ENCODE measurements at places on chromosomes 5 and 9.

GRCh38 chr5:78397831-78398230, 37.4 kb downstream of the SCAMP1 start:
- DNase-seq = no peak

DNA sequence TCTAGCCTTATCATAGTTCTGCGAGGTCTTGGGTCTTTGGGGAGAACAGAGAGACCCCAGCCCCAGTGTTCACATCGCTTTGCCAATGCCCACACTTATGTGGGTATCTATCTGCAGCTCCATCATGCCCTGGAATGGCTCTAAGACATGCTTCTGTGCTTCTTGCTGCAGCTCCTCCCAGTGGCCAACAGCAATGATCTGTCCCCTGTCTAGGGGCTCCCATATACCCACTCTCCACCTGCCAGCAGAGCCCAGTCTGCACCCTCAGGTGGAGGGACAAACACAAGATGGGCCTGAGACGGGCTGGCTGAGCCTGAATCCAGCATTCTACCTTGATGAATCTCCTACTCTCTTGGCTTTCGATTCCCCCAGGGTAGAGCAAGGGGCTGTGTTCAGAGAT, 14.6 kb upstream of the DAP start:
- no peak for DNase-seq

DNA sequence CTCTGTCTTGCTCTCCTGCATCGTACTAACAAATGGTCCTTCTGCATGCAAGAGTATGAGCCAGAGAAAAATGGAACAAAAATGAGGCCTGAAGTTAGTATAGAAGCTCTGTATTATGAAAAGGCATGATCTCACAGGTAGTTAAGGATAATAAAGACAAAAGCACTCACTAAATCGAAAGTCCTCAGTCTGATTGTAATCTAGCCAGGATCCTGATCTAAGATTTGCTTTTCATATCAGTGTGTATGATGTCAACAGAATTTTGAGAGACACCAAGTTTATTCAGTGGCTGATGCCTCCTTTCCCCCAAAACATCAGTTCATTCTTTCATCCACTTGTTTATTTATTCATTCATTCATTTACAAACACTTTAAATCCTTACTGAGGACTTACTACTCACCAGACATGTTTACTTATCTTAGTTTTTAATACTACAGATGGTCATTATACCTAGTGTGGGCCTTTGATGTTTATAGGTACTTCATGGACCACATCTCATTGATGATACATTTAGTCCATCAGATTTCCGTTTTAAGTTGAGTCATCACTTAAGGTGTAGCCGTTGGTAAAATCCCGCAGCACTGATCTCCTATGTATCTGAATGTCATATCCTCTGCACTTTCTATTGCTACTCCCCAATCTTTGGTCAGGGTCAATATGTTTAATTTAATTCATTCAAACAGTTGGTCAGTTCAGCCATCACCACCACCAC, 105.2 kb upstream of the DHFR start:
- DNase-seq = no peak

DNA sequence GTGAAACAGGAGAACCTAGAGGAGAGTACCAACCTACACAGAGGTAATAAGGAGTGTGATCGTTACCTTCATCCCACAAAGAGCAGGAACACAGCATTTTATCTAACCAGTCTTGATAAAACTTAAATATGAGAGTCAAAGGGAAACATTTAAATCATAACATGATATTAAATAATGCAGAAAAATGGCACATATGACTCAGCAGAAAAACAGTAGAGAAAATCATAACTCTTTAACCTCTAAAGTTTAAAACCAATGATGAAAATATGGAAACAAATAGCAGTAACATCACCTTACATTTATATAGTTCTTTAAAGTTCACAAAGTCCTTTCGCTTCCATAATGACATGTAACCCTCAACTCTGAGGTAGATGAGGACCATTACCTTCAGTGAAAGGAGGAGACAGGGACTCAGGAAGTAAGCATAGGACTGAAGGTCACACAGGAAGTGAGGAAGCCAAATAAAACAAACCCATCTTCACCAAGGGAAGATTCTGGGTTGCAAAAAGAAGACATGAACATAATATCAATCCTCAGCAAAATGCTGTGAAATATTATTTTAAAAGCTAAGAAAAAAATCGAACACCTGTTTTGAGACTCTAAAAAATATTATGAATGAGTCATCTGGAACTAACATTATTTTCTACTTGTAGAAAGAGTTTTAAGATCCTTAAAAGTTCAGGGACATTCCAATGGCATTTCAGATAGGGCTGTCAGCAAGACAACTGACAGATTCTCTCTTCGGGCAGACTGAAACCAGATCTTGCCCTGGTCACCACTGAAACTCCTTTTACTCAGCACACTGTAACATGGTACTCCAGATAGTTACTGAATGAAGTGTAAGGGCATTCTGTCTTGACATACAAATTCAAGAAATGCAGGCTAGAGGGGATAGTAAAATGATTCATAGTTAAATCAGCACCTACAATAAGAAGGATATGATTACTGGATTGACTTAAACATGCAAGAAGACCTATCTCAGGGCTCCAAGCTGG, 148.5 kb downstream of the EPB41L4A start:
- no peak for DNase-seq

DNA sequence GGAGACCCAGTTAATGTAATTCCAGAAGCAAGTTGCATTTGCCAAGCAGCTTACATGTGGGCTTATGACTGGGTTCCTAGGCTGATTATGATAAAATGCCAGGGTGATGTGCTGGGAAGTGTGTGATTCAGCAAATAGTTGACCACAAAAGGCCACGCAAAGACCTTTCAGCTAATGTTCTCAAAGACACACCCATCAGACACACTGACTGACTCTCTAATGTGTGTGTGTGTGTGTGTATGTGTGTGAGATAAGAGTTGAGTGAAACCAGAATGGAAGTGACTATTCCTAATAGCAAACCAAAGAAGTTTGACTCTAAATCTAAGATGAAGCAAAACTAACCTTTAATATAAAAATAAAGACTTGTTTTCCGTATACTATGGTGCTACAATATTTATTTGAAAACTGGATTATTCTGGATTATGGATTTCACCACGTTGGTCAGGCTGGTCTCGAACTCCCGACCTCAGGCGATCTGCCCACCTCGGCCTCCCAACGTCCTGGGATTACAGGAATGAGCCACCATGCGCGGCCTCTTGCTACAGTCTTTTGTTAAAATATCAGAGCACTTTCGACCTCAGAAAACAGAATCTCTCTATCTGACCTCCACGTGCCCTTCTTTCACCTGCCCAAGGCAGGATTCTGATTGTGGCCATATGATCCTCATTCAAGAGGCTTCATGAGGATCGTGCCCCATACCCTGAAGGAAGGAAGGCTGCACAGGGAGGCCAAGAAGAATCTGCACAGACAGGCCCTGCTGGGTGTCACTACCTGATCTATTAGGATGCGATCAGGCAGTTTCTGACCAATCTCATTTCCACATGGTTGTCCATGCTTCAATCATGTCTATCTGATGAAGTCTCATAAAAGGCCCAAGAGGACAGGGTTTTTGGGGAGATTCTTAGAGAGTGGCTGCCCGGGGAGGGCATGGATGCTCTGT, 75.6 kb downstream of the USP20 start:
- no peak for DNase-seq

DNA sequence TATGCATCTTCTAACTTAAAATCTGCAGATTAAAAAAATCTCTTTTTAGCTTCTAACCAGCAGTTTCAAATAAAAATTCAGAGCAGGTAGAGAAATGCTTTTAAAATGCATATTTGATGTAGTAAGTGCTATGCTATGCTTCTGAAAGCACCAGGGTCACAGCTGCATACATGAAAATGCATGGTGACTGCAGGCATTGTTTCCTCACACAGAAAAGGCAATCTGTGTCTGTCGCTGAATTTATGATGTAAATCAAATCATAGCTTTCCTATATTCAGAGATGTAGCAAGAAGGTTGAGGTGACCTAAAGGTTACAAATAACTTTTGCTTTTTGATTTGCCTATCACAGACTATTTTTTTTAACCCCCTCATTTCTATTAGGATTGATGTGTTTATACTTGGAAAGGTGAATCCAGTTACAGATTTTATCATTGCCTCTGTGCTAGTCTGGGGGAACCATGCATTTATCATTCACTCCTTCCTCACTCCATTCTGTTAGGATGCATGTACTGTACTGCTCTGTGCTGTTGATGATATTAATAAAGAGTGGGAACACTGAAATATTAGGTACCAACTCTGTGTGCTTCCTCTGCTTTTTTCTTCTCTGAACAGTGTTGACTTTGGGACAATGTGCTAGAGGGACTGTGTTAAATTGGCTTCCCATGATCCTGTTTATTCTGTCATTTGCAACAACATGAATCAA, 65.6 kb downstream of the FOCAD start:
- DNase-seq = no peak

DNA sequence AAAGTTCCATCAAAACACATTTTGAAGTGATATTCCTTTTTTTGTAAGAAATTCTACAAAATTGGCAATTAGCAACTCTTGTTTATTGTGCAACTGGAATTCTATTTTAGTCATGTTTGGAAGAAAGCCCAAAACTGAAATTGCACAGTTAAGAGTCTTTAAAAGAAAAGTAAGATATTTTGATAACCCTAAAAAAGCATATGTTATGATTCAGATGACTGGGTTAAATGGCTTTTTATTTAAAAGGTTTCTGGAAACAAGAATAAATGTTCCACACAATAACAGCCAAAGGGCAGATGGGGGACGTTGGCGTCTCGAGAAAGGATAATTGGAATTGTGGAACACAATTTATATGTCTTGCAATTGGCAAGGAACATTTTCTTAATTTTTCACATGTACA, 275.2 kb downstream of the CDH9 start:
- DNase-seq = no peak

DNA sequence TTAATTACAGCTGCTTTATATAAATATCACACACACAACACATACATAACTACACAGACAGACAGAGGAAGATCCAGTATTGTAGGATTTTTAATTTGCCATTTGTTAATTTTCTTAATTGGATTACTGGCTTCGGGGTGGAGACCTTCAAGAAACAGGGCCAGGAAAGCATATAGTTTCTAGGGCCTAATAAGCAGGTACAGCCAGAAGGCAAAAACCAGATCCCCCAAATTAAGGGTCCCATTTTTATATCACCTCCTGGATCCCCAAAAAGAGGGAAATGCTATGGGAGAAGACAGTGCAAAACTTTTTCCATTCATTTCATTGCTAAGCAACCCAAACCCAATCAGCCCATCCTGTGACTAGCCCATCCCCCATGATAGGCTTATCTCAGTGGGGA, 373.3 kb upstream of the FAM174A start:
- no peak for DNase-seq

DNA sequence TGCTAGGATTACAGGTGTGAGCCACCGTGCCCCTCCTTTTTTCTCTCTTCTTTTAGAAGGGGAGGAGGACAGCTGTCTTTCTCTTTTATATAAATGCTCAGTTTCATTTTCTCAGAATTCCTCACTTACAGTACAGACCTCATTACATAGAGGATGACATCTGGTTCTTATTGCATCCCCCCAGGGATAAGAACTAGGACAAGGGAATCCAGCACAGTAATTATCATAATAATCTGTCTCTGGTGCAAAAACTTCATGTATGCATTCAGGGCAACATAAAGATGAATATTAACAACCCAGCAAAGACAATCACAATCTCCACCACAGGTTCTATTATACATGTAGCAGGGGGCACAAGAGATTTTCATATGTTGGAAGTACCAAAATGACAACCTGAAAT, 5.1 kb downstream of the SPZ1 start:
- no peak for DNase-seq

GRCh38 chr5:133842846-133843611, 125.4 kb downstream of the C5orf15 start:
- DNase-seq = no peak

DNA sequence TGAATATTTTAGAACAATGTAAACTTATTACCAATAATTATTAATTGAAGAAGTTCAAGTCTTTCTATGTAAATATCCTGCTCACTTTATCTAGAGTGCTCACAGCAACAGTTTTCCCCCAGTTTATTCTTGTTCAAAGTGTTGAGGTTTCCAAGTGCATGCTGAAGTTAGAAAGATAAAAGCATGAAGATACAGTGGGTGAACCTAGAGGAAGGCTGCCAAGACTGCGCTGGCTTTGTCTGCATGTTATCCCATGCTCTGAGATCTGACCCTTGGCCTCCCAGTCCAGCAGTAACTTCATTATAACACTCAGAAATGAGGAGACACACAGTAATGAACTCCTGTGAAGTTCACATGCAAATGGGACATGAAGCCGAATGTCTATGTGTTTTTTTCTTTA, 76.0 kb upstream of the PIP5K1B start:
- no peak for DNase-seq

GRCh38 chr5:104977529-104977928, 1414.9 kb upstream of the NUDT12 start:
- DNase-seq = no peak

GRCh38 chr9:127248241-127248640, 16.3 kb upstream of the GARNL3 start:
- DNase-seq = no peak

DNA sequence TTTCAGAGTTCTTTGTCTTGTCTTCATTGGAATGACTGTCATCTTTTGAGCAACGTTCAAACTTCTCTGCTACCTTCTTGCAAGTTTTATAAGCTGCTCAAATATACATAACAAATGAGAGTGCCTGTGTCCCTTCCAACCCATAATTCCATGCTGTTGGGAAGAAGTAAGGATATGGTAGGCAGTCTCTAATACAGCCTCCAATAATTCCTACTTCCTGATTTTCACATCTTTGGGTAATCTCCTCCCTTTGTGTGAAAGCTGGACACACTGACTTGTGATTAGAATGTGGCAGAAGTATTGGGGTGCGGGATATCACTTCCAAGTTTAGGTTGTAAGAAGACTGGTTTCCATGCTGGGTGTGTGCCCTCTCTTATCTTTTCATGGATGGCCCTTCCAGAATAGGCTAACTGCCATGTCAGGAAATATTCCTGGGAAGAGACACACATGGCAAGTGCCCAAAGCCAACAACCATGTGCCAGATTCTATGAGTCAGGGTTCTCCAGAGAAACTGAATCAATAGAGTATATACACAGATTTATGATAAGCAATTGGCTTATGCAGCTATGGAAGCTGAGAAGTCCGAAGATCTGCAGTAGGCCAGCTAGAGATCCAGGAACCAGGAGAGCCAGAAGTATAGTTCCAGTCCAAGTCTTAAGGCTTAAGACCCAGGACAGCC, 531.3 kb downstream of the NTRK2 start:
- DNase-seq = no peak

GRCh38 chr5:172506251-172506650, 51.9 kb upstream of the SH3PXD2B start:
- no peak for DNase-seq

GRCh38 chr5:83559118-83559785, 87.7 kb downstream of the VCAN start:
- DNase-seq = no peak

GRCh38 chr5:109936996-109937395, 247.3 kb downstream of the MAN2A1 start:
- no peak for DNase-seq

DNA sequence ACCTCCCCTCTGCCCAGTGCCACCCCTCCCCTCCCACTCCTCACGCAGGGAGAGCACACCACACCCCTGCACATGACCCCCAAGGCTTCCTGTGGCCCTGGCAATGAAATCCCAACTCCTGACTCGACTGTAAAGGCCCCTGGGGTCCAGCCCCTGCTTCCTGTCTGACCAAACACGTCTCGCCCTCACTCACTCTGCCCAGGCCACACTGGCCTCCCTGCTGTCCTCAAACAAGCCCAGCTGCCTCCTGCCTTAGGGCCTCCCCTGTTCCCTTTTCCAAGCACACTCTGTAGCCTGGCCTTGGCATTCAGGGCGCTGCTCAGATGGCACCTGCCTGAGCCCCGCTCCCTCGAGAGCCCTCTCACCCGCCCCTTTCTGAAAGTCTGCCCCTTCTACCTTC, 42.4 kb downstream of the HK3 start:
- DNase-seq = no peak

GRCh38 chr9:135770771-135771170, 68.8 kb downstream of the KCNT1 start:
- DNase-seq = no peak
